Stimulated activated CD4-positive, alpha-beta T cell treated with anti-CD3 and anti-CD28 coated beads, Interleukin-2, amount 100 ng/mL, for 24 hours (primary cell): ENCODE measurements at places on chromosomes 11 and 22.

- DNase-seq, result peak; percentile 47
Observed at GRCh38 chr11:14645015-14645912, 1.7 kb downstream of the PDE3B start.

DNA sequence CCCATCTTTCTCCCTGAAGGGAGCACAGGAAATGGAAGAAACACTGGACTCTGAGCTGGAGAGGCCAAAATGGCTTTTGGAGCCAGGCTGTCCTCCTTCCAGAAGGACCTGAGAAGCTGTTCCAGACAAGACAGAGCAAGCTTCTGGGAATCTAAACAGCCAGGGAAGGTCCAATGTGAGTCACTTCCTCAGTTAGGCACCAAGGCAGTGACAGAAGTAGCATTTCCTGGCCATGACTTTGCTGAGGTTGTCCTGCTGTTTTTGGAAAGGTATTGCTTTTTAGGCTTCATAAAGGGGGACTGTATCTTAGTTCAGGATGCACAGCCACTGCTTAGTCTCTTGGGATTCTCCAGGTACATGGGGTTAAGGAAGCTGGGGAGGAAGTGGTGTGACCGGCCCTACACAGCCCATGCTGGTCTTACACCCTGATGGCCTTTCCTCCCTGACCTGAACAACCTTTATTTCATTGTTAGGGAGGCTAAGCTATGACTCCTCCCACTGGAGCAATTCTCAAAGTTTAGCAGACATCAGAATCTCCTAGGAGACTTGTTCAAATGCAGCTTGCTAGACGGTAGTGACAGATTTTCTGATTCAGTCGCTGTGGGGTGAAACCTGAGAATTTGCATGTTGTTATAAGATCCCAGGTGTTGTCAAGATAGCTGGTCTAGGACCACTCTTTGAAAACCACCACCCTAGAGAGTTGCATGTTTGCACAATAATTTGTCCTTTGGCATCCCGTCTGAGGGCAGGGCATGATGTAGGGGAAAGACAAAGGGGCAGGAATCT is 6.8 kb upstream of the INSC start:
- DNase-seq, result no peak

GRCh38 chr11:17314232-17314547 is 37.4 kb upstream of the NCR3LG1 start:
- DNase-seq, result no peak

- DNase-seq, result no peak
Observed at GRCh38 chr11:73384531-73384871, 8.3 kb downstream of the RELT start.

GRCh38 chr22:30792456-30792855 is 97.8 kb downstream of the OSBP2 start:
- no peak for DNase-seq

- DNase-seq, result no peak
Observed at GRCh38 chr11:111871693-111872161, 346 bp upstream of the ALG9 start.

- no peak for DNase-seq
Observed at GRCh38 chr11:86374586-86374985, at the start of gene CCDC81. TSS of gene CCDC81 (plus strand) at chr11:86374887. CDS start at chr11:86375164, 277 bp downstream.

DNA sequence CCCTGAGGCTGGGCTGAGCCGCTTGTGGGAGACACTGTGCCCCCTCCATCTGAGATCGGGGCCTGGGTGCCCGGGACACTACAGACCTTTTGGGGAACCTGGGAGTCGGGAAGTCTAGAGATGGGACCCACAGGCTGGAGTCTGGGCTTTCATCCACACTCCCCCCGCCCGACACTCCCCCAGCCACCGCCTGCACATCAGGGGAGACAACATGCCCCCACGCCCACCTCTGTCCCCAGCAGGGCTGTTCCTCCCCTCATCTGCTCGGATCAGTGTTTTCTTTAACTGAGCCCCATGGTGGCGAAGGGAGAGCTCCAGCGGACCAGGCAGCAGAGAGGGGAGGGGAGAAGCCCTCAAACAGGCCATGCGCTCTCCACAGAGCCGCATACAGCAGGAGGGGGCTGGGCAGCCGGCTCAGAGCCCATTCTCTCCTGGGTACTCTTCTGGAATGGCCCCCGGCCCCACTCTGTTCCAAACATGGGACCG is 174.7 kb downstream of the IGLL1 start:
- DNase-seq, result no peak

DNA sequence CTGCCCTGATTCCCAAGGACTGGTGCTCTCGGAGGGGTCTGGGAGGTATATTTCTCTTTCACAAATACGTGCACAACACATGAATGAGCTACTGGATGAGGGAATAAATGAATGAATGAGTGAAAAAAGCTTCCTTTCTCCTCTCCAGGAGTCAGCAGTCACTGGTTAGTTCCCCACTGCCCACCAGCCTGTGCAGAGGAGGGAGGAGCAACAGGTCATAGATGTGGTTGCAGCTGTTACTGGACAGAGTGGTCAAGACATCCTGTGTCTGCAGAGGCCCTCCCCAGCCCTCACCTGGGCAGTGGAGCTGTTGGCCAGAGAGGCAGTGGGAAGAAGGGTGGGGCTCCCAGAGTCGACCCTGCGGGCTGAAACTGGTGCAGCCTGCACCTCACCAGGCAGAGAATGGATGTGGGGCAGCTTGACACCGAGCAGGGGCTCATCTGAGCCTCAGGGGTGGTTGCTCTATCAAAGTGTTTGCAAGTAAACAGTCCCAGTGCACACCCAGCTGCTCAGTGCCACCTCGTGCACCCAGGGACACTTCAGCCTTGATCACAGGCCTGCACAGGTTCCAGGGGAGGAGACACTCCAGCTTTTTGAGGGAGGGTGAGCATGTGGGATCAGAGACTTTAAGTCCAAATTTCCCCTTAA is 1.4 kb upstream of the VPREB1 start:
- DNase-seq, result no peak

DNA sequence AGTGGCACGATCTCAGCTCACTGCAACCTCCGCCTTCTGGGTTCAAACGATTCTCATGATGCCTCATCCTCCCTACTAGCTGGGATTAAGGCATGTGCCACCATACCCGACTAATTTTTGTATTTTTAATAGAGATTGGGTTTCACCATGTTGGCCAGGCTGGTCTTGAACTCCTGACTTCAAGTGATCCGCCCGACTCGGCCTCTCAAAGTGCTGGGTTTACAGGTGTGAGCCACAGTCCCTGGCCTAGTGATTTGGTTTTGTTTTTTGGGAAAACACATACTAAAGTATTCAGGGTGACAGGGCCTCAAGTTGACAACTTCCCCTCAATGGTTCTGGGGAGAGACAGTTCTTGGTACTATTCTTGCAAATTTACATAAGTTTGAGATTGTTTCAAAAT is 22.1 kb downstream of the TNRC6B start:
- DNase-seq, result no peak

GRCh38 chr11:130151196-130151595 is 8.4 kb upstream of the ST14 start:
- no peak for DNase-seq
